ENCODE measurements at places on chromosomes 2 and 18. TPM values are rescaled to one million over a fixed set of nuclear protein-coding genes. Genes with fewer than 3 reads are reported as not detected.

The TP53I3 gene
- total RNA-seq: 23.5 TPM

The SERPINB13 gene
- total RNA-seq: not detected

The XDH gene
- total RNA-seq: not detected

The PREPL gene
- 46.6 TPM for total RNA-seq

The SH3RF3 gene
- 10.1 TPM for total RNA-seq

The AFF3 gene
- 26.4 TPM for total RNA-seq

The KLHL29 gene
- total RNA-seq: 10.6 TPM

The PIEZO2 gene
- total RNA-seq: 4.8 TPM

The CHST9 gene
- total RNA-seq: not detected
